ENCODE measurements at places on chromosomes 16 and 17.

- peak; percentile 46 for DNase-seq
These were observed 18.3 kb upstream of the HAS3 start for GRCh38 chr16:69087161-69087581.

DNA sequence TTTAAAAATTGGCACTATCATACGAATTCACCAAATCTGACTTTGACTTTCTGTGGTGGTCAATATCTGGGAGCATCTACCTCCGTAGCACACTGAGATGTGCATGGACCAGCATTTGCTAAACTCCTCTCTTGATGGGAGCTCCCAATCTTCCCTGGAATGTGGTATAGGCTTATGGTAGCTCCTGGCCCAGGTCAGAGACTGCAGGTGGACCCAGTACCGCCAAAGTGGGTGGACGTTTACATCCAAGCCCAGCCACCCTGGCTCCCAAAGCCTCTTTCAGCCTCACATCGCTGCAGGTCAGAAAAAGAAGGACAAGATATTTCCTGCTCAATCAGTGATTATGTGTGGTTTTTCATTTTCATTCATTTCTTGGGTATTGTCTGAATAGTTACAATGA is 43.1 kb upstream of the NKD1 start:
- no peak for DNase-seq

- DNase-seq = no peak
These were observed 8.8 kb downstream of the RPL19 start for GRCh38 chr17:39208893-39209292.

- DNase-seq = no peak
These were observed 14.1 kb downstream of the DLG4 start for GRCh38 chr17:7205561-7205960.

DNA sequence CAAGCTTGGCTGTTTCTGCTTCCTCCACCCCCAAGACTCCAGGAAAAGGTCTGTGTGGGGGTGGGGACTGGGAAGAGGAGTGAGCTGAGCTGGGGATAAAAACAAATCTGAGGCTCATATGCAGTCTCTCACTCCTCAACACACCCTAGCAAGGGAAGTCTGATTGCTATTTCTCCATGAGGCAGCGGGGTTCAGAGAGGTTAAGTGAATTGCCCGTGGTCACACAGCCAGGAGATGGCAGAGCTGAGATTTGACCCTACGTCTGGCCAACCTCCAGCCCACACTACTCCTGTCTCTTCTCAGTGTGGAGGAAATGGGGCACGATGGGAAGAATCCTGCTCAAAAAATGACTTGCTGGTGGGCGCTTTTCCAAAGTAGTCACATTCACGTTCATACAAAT is 4.8 kb upstream of the ABCC3 start:
- no peak for DNase-seq

GRCh38 chr17:42122371-42123303 is at the start of gene HSPB9:
TSS of gene HSPB9 (plus strand) at chr17:42122804. CDS start at chr17:42122851, 47 bp downstream.
- DNase-seq = no peak

DNA sequence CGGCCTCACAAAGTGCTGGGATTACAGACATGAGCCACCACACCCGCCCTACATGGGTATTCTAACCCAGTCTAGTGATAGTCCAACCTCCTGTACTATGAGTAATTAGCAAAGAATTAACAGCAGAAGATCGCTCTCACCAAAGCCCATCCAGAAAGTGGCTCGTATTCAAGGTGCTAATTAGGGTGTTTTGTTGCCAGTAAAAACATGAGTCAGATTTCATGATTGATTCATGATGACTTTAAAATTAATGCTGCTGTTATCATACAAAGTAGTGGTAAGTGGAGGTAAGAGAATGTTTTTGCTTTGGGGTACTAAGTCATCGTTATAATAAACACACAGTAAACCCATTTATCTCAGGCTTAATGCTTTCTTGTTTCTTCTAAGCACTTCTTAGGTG is 428.8 kb downstream of the WWOX start:
- DNase-seq = no peak

- DNase-seq = no peak
These were observed 192.3 kb upstream of the SALL1 start for GRCh38 chr16:51343411-51343810.

DNA sequence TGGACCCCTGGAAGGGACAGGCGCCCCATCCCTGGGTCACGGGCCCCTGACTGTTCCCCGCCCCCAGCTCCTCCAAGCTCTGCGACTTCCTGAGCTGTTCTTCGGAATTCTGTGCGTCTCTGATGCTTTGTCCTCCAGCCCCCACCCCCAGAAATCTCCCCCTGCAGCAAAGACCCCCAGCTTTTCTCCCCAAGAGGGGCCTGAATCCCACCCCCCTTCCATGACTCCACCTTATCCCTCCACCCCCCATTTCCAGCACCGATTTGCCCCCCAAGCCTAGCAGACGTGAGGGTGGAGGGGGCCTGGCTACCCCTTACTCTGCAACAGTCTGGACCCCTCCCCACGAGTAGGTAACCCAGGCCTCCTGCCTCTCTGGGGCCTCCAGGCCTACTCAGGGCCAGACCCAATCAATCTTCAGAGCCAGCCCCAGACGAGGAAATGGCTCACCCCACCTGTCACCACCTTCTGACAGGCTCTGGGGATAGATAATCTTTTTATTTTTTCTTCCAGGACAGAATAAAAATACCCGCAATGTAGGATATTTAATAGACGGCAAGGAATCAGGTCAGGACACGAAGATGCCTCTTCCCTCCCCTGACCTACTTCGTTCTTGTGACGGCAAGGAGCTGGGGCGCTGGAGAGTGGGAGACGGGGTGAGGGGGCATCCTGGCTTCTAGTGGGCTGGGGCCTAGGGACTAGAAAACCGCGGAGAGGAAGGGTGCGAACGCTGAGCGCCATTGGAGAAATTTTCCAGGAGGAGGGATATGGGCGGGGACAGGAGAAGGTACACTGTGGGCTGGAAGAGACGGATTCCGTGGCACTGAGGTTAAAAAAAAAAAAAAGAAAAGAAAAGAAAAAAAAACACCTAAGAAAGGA is 744 bp upstream of the PLXDC1 start:
- no peak for DNase-seq

DNA sequence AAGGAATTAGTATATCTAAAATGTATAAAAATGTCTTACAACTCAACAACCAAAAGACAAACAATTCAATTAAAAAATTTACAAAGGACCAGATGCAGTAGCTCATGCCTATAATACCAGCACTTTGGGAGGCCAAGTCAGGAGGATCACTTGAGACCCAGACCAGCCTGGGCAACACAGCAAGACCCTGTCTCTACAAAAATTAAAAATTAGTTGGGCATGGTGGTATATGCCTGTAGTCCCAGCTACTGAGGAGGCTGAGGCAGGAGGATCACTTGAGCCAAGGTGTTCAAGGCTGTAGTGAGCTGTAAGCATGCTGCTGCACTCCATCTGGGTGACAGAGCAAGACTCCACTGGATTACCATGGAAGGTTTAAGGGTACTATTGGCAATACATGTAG is 33.8 kb downstream of the ZNRF1 start:
- DNase-seq = no peak

DNA sequence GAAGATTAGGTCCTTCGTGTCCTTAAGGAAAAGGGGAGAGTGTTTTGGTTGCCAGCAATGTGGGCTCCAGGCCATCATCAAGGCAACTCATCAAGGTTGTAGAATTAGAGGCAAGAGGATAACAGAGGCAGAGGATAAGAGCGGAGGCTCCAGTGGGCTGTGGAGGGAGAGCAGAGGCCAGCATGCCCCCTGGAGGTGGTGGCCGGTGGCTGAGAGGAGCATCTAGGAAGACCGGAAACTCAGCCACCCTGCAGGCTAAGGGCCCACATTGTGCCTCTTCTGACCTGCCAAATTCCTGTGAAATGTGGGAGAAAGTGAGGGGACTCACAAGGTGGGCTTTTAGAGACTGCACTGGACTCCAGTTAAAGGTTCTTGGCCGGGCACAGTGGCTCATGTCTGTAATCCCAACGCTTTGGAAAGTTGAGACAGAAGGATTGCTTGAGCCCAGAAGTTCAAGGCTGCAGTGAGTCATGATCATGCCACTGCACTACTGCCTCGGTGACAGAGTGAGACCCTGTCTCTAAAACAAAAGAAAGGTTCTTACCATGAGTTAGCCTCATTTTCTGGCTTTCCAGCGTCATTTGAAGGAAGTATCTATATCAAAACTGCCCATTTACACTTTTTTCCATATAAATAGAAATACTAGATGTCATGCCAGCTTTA is 62.7 kb upstream of the ADORA2B start:
- no peak for DNase-seq

DNA sequence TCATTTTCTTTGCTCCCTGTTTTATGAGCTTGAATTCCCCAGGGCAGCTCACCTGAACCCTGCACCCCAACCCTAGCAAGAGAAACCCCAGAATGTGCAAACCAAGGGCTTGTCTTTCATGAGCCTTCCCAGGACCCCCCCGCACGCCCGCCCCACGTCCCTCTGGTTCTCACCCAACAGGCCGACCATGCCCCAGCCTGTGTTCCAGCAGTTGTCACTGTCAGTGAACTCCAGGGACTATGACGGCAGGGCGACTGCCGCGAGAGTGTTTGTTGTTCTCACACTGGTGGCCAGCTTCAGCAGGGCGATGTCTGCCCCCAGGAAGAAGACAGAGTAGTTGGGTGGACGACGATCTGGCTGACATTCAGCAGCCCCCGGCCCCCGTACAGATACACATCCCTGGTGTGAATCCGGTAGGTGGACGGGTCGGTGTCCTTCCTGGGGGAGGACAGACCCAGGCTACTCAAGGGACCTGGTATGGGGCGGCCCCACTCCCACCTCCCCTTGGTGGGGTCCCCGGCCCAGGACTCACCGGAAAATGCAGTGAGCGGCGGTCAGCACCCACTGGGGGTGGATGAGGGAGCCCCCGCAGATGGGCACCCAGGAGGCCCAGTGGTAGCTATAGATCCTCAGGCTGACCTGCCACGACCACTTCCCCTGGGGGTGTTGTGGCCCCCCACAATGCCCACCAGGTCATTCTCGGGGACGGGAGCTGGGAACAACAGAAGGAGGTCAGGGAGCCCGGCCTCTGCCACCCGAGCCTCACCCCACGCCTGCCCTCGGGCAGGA is 20.1 kb downstream of the TPSD1 start:
- no peak for DNase-seq

- no peak for DNase-seq
These were observed 375.3 kb upstream of the PSMD7 start for GRCh38 chr16:73921295-73921694.

- DNase-seq = no peak
These were observed 123.9 kb upstream of the CIBAR2 start for GRCh38 chr16:85235991-85236817.

- DNase-seq = no peak
These were observed 103.1 kb downstream of the AATF start for GRCh38 chr17:37051833-37052232.

GRCh38 chr16:54000361-54000760 is 286.2 kb downstream of the IRX3 start:
- no peak for DNase-seq

DNA sequence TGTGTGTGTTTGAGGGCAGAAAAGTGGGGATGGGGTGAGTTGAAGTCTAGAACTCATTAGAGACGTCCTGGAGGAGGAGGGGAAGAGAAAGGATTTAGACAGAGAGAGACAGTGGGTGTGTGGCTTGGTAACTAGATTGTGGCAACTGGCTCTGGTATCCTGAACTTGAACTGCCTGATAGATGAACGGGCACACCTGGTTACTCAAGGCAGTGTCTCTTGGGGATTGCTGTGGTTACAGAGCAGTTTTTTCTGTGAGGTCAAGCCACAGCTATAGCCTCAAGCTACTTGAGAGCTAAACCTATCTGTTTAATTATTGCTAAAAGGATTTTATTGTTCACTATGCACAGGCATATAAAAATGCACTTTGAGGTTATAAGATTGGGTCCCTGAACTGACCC is 29.8 kb upstream of the MYH2 start:
- no peak for DNase-seq

- DNase-seq = no peak
These were observed 225.1 kb downstream of the ZNF423 start for GRCh38 chr16:49630783-49631182.

- no peak for DNase-seq
These were observed 28.6 kb upstream of the PAFAH1B1 start for GRCh38 chr17:2564877-2565276.

DNA sequence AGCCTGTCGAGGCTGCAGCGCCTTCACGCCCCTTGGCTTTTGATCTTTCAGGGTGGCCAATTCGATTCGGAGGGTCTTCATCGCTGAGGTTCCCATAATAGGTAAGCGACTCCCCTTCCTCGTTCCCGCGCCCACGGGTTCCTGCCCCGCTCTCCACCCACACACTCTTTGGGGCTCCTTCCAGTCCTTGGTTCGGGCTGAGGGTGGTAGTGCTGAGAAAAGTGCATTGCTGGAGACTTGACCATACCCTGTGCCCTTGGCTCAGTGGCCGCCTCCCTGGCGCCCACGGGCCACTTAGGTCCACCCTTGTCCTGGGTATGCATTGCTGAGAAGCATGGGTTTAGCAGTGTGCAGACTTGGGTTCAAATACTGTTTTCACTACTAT is 491 bp downstream of the POLR2C start:
- DNase-seq = no peak

- DNase-seq = no peak
These were observed at the start of gene TPSG1 for GRCh38 chr16:1225051-1225451. TSS of gene TPSG1 (minus strand) at chr16:1225268. CDS start at chr16:1225252, 16 bp downstream.

DNA sequence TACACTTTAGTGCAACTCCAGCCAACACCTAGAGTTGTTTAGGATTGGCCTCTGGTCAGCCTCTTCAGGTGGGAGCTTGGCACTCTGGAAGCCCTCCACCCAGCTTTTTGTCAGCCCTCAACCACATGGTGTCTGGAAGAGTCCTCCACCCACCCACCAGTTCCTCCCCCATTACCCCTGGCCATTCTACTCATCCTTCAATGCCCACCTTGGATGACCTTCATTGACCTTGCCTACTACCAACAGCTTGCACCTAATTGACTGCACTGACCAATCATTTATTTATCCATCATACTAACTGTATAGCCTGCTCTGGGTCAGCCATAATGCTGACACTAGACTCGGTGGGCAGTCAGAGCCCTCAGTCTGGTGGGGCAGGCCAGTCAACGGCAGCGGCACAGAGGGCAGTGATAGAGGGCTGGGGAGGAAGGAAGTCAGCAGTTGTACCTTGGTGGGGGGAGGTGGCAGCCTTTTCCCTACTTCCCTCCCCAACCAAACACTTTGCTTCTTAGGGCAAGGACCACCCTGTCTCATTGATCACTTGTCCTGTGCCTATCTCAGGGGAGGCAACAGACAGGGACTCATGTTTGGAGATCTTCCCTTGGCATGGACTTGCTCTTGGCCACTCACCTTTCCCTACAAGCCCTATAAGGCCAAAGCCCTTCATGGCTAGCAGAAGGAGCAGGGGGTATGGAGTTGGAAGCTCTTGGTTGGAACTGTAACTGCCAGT is 29.3 kb downstream of the SLC13A5 start:
- no peak for DNase-seq

DNA sequence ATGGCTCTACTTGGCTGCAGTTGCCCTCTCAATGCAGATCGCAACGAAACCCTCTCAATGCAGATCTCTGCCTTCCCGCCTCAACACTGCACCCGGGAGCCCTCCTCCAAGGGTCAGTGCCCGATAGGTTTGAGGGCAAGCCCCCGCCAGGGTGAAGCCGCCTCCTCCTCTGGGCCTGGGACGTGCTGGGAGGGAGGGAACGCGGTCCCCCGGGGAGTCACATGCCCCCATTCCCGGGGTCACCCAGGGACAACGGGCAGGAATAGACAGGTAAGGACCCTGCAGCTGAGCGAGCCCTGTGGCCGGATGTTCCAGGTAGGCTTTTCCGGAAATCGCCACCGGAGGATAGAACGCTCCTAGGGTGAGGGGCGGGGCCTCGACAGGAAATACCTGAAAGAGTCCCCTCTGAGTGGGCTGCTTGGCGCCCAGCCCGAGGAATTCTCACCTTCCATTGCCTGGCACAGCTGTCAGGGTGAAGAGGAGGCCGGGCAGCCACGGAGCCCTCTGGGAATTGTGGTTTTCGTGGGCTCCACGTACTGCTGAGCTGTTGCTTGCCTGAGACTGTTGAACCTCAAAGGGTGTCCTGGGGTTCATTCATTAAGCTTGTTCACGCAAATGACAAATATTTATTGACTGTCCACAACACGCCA is 12.8 kb downstream of the ZNF174 start:
- DNase-seq = no peak

Data from LNCaP clone FGC (cell line).